Activated CD4-positive, alpha-beta T cell treated with anti-CD3 and anti-CD28 coated beads for 36 hours (primary cell): ENCODE measurements at places on chromosomes 16 and 17. TPM values are rescaled to one million over a fixed set of nuclear protein-coding genes. Genes with fewer than 3 reads are reported as not detected.

MSLN gene
- total RNA-seq, result not detected

PRR11 gene
- 95.9 TPM for total RNA-seq

- H3K36me3 ChIP-seq, result no peaks in the 10 kb centered on the region
- H3K4me3 ChIP-seq, result no peak overlapping the region
- H3K4me1 ChIP-seq, result peaks cover 8% of the 10 kb centered on the region
- no peak for DNase-seq
Measured at GRCh38 chr17:32271844-32272243, 6.2 kb downstream of the RHBDL3 start.

DNA sequence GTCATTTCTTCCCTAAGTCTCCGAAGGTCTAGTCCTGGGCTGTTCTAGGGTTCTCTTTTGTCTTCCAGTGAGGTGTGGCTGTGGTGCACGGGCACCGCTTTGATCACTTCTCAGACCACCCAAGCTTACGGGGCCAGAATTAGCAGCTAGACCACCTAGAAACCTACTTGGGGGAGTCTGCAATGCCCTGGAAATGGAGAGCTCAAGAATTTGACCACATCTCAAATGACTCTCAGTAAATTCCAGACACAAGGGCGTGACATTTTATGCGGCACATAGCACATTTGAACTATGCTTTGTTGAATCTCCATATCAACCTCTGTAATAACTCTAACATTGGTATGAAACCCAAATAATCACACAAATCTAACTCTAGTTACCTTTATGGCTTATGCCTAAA, 24.9 kb downstream of the TRIM16 start:
- DNase-seq, result no peak
- peaks cover 27% of the 10 kb centered on the region for H3K36me3 ChIP-seq
- H3K27ac ChIP-seq, result no peak overlapping the region
- no peaks in the 10 kb centered on the region for H3K4me1 ChIP-seq

GRCh38 chr17:66767154-66767933, 67.6 kb upstream of the CACNG5 start:
- peaks cover 30% of the 10 kb centered on the region for H3K36me3 ChIP-seq
- peak; percentile 19 for DNase-seq
- no peaks in the 10 kb centered on the region for H3K27me3 ChIP-seq
- H3K4me1 ChIP-seq, result peaks cover 7% of the 10 kb centered on the region
- peak overlapping the region; percentile 61 for H3K27ac ChIP-seq

DNA sequence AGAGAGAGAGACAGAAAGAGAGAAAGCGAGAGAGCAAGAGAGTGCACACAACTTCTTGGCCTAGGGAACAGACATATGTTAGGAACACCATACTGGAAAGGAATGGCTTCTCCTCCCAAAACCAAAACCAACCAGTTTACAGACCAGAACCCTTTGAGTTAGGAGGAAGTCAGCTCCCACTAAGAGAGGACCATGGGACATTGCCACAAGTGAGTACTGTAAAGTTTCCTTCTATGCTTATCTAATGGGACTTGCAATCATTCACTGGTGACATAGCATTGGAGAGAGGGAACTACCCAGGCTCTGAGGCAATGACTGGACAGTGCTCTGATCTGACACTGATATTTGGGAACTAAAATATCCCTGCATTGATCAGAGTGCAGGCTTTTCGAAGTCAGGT, 32.4 kb downstream of the TBC1D3B start:
- H3K36me3 ChIP-seq, result no peaks in the 10 kb centered on the region
- H3K27ac ChIP-seq, result no peak overlapping the region
- no peak overlapping the region for H3K4me3 ChIP-seq
- peaks cover 3% of the 10 kb centered on the region for H3K4me1 ChIP-seq
- no peak for DNase-seq
